ENCODE measurements at places on chromosomes 16 and 17.

- DNase-seq: no peak
These were observed at the start of gene EXOC3L1 for GRCh38 chr16:67190041-67190440. Gene EXOC3L1, minus strand, starts transcription at chr16:67190136. Its CDS starts 460 bp downstream, at chr16:67189676.

DNA sequence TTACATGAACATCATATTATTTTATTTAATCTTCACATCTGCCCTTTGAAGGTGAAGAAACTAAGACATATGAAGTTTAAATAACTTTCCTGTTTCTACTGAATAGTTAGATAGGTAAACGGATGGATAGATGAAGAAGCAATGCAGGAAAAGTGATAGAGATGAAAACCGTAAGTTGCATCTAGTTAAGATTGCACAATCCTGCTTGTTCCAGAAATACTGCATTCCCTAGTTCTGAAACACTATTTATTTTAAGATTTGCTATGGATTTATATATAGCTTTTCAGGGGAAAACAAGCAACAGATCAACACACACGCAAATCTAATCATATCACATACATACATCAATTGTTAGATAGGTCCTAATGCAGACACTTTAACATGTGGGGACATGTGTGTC is 512.7 kb upstream of the C16orf82 start:
- DNase-seq: no peak

GRCh38 chr17:28864991-28865849 is 10.4 kb downstream of the ERAL1 start:
- DNase-seq: no peak

- no peak for DNase-seq
These were observed 13.3 kb downstream of the GGA2 start for GRCh38 chr16:23496821-23497542.

- DNase-seq: no peak
These were observed 31.9 kb upstream of the CPNE2 start for GRCh38 chr16:57060323-57061083.

DNA sequence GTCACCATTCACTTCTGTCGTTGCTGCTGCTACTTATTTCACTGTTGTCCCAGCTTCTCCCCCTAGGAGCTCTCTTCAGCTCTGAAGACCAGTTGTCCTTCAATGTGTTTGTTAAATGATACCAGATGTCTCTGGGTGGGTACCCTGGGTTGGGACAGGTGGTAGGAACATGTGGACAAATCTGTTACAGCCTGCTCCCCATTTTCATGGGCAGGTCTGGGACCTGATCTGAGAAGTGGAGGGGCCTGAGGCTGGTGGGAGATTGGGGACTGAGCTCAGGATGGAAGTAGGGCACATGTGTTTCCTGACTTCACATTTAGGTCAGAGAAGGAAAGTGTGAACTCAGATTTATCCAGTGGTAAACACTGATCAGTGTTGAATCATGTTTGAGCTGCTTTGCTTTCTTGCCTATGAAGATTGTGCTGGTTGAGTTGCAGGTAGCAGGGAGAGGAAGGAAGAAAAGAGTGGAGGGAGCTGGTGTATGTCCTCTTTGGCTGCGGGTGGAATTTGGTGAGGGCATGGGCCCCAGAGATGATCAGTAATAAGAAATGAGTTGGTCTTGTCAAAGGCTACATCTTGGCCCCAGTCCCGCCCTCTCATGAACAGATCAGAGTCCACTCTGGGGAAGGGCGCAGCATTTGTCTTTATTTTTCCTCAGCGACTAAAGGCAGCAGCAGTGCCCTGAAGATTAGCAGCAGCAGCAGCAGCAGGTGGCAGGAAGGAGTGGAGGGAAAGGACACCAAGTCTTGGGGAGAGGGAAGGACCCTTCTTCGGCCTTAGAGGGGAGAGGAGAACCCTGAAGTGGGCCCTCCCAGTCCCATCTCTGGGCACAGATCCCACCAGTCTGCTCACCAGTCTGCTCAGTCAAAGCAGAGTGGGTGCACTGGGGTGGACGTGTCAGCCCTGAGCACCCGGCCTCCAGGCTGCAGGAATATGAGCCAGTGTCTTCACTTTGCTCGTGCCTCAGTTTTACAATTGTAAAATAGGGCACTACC is 6.1 kb upstream of the EFTUD2 start:
- DNase-seq: no peak

GRCh38 chr17:42535155-42536047 is 640 bp upstream of the NAGLU start:
- DNase-seq: no peak

DNA sequence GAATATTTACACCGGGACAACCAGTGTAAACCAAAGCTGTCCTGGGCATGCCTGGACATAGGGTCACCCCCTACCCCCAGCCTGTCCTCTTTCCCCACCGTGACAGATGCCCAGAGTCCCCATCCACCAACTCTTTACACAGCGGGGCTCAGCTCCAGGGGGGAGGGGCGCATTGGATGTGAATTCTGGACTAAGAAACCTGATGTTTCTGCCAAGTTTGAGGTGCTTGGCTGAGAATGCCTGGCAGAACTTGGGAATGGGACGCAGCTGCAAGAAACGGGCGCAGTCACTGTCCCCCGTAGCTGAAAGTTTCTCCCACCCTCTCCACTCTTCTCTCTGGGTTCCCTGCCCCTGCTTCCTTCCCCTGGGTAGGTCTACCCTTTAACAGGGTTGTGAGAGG is 68.0 kb upstream of the CDC42EP4 start:
- DNase-seq: no peak

DNA sequence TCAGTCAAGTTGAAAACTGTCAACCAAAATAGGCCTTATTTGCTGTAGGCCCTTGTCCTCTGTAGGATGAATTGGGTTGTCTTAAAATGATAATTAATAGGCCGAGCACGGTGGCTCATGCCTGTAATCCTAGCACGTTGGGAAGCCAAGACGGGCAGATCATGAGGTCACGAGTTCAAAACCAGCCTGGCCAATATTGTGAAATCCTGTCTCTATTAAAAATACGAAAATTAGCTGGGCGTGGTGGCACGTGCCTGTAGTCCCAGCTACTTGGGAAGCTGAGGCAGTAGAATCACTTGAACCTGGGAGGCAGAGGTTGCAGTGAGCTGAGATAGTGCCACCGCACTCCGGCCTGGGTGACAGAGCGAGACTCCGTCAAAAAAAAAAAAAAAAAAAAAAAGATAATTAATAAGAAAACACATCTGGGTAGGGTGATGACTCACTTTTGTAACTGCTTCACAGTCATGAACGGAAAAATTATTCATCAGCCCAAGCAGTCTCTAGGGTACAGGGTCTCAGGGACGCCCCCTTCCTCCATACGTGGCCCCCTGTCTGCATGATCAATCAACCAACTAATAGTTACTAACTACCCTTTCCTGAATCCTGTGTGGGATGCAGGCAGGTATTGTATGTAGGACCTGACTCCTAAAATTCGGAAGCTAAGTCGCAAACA is 137.0 kb upstream of the RCVRN start:
- DNase-seq: no peak

GRCh38 chr17:75774471-75774990 is 9.5 kb upstream of the GALK1 start:
- no peak for DNase-seq

DNA sequence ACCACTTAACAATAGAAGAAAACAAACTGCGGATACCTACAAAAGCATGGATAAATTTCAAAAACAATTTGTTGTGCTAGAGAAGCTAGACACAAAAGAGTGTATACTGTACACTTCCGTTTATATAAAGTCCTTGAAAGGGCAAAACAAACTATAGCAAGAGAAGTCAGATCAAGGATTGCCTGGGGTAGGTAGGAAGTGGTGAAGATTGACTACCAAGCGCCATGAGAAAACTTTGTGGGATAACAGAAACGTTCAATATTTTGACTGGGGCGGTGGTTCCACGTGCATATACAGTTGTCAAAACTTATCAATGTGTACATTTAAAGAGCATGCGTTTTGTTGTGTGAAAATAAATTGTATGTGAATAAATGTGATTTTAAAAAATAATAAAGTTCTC is 55.6 kb upstream of the CCL2 start:
- DNase-seq: no peak

- no peak for DNase-seq
These were observed 11.5 kb downstream of the SLC35B1 start for GRCh38 chr17:49696233-49696761.

DNA sequence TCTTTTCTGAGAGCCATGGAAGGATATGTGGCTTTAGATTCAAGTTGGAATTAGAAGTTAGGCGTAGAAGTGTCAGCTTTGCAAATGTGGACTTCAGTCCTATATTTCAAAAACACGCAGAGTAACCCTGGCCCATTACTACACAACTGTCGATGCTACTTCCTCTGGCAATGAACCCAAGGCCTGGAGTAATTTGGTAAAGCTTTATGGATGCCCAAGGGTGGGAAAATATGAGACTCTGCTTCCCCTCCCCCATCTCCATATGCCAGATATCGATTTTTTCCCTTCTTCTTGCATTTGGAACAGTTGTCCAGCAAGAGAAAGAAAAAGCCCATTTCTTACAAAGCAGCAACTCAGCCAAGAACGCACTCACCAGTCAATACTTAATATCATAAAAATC is 2.9 kb upstream of the MAP1LC3B start:
- no peak for DNase-seq

- DNase-seq: no peak
These were observed 121.5 kb downstream of the STXBP4 start for GRCh38 chr17:55090079-55090492.

DNA sequence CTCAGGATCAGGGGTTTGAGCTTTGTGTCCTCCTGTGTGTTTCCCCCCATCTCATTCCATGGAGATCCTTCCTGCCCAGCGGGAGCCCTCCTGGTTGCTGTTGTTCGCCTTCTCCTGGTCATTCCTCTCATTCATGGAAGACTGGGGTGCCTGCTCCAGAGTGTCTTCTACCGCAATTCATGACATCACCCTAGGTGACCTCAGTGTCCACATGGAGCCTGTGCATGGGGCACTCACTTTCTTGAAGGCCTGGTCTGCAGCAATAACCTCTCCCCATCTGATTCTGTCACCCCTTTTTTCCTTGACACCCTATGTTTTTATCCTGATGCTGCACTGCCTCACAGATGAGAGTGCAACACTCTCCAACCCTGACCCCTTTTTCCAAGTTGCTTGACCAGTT is 21.4 kb upstream of the ARHGAP17 start:
- DNase-seq: no peak

- DNase-seq: no peak
These were observed 132.8 kb downstream of the LAT start for GRCh38 chr16:29117631-29118030.

GRCh38 chr16:11675561-11676511 is 7.6 kb downstream of the SNN start:
- peak; percentile 25 for DNase-seq

DNA sequence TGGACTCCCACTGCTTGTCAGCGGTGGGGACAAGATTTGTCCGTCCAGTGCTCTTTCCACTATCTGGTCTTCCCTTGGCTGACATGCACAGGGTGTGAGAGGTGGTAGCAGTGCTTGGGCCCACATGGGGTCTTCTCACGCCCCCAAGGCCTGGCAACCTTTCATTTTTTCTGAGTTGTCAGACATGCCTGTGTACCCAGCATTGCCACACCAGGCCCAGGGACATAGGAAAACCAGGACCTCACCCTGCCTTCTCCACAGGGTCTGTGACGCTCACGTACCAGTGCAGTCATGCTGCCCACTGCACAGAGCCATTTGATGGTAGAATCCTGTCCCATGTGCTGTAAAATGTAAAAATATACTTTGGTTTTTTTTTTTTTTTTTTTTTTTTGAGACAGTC is 57.8 kb downstream of the B9D1 start:
- DNase-seq: no peak

GRCh38 chr17:4407851-4408250 is 25.9 kb upstream of the SPNS3 start:
- no peak for DNase-seq

DNA sequence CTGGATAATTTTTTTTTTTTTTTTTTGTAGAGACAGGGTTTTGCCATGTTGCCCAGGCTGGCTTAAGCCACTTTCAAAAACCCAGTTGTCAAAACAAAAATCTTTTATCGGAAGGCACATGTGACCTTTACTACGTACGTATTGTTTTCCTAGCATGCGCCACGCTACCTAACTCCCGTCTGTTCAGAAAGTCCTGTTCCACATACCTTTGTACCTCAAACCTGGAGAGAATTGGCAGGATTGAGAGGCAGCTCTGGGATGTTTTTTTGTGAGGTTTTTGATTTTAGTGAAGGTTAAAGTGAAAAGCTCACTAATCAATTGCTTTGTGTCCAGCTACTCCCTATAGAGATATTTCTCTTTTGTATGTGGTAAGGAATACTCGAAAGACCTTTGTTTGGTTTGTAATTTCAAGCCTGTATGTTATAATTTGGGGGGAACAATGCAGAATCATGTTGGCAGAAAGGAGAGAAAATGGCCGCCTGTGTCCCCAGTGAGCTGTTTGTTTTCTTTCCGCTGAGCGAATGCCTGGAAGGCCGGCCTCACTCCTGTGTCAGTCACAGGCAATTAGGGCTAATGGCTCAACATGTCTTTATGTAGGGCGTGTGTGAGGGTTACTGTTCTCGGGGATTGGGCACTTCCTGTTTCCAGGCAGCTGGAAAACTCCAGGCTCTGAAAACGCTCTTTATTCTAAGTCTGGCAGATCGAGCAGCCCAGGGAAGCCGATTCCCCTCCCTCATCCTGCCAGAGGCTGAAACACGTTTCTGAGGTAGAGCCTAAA is 60.8 kb upstream of the CLEC18A start:
- no peak for DNase-seq

- DNase-seq: peak; percentile 8
These were observed 4.7 kb downstream of the COQ7 start for GRCh38 chr16:19071811-19072777.

DNA sequence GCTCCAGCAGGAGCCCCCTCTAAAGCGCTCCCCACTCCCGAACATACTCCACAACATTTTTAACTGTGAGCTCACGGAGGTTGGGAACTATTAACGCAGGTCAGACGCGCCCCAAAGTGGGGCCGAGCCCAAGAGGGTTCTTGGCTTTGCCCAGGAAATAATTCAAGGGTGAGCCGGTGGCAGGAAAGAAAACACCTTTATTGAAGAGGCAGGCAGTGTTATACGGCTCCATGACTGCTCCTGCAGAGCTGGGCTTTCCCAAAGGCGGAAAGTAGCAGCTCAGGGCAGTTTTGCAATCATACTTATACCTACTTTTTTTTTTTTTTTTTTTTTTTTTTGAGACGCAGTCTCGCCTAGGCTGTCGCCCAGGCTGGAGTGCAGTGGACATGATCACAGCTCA is 6.2 kb downstream of the ADCY9 start:
- DNase-seq: no peak

DNA sequence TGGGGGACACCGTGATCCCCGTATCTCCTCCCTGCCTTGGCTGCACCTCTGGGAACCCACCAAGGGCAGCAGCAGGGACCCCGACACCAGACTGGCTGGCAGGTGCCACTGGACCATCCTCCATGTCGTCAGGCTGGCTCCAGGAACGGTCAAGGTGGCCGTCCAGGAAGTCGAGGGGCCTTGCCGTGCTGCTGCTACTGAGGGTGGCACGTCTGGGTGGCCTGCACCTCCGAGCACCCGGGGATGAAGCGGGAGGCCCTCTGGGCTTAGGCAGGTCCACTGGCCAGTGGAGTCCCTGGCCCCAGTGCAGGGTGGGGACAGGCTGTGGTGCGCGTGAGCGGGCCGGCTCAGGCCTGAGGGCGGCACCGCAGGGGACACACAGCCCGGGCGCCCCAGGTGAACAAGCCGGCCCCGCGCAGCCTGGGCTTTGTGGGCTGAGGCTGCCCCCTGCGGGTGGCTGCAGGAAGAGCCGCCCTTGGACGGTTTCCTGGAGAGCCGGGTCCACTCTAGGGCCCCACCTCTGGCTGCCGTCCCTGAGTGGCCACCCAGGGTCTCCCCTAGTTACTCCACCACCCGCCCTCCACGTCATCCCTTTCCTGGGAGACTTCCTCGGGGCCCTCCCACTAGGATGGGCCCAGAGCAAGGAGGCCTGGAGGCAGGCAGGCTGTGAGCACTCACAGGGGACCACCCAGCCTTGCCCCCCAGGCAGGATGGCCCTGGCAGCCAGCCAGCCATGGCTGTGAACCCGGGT is 42.8 kb upstream of the ZC3H18 start:
- DNase-seq: peak; percentile 40

GRCh38 chr17:27990100-27990499 is 52.4 kb upstream of the NLK start:
- DNase-seq: no peak
